Ascending aorta (tissue), 2 donors: ENCODE measurements at places on chromosomes 12 and 14.

- peak; percentile 56 for DNase-seq
Measured at GRCh38 chr14:94677213-94677612, 65.0 kb downstream of the SERPINA3 start.

GRCh38 chr14:64942531-64943111, at the start of gene GPX2:
Gene GPX2 (minus strand): TSS chr14:64942745. CDS start chr14:64942726, 19 bp downstream.
- DNase-seq, result peak; percentile 16

DNA sequence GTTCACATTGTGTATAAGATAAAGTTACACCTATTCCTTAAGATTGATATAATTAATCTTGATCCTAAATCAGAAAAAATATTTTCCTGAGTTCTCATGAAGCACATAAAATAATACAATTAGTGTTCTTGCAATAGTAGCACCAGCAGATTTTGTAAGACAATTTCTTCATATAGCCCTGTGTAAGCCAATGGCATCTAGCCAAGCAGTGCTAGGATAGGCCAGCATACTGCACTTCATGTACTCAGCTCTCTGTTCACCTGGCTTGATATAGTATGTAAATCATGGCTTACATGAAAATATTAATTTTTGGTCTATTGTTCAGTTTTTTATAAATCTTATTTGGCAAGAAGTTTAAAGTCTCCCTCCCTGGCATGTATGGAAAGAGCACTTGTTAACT, 1.9 kb downstream of the KLRF2 start:
- no peak for DNase-seq

DNA sequence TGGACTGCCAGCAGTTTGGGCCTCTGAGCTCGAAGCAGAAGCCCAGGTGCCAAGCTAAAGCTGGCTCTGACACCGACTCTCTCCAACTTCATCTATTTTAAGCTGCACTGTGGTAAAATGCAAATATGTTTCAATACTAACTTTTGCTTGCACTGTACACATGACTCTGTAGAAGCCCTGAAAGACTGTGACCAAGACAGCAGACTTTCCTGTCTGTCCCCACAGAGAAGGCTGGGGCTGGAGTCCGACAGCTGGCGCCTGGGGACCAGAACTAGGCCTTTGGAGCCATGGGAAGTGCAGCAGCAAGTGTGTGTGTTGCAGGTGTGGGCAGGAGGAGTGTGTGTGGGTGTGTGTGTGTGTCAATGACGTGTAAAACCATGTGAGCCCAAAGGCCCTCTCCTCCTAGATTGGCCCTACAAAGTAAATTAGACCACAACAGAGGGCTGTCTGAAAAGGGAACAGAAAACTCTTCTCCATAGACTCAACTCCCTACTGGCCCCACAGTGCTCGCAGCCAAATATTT, 16.4 kb upstream of the RAB35 start:
- no peak for DNase-seq

DNA sequence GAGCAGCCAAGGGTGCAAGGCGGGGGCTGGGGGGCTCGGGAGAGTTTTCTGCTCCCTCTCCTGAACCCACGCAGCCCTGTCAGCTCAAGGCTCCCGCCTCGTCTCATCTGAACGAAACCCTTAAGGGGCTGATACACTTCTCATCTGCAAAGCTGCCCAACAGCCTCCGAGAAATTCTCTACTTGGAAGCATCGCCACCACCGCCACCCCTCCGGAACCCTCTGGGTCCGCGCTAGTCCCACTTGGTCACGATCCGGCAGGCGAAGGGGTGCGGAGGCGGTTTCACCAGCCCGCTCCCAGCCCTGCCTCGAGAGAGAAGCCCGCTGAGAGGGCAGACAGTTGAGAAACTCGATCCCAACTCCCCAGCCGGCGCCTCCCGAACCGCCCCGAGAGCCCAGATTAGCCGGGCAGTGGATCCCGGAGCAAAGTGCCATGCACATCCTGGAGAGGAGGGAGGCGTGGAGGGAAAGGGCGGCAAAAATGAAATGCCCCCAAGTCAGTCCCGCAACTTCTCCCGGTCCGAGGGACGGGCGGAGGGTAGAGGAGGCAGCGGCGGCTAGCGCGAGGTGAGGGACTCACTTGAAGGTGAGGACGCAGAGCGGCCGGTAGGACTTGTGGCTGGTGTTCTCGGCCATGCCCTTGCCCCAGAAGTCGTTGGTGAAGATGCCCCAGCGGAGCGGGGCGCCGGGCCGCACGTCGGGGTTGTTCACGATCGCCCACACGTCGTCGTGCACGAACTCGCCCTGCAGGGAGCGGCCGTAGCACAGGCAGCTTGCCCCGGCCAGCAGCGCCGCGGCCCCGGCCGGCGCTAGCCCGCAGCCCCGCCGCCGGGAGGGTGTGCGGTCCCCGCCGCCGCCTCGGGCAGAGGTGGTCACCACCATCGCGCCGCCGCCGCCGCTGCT, 620 bp downstream of the TMTC1 start:
- no peak for DNase-seq

DNA sequence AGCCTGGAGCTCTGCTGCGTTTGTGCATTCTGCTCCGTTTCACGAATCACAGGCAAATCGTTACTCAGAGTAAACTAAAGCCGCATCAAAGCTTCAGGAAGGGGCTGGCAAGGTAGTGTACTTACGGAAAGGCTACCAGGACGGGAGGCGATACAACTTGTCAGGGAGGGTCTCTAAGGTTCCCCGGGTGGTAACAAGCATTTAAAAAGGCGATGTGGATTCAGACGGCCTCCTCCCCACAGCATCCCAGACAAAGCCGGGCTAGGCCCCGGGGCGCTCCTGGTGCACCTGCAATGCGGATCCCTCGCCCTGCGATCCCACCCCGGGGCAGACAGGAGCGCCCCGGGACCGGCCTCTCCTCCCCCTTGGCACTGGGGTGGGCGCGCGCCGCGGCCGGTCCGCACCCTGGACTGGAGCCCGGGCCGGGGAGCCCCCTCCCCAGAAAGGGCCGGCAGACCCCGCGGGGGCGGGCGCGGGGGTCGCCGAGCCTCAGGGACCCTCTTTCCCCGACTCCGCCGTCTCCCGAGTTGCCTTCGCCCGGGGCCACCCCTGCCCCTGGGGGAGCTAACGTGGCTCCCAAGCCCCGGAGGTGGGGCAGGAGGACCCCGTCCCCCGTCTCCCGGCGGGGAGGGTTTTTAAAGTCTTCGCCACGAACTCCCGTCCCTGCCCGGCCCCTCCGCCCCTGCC, 718 bp downstream of the CCDC92 start:
- DNase-seq, result no peak

DNA sequence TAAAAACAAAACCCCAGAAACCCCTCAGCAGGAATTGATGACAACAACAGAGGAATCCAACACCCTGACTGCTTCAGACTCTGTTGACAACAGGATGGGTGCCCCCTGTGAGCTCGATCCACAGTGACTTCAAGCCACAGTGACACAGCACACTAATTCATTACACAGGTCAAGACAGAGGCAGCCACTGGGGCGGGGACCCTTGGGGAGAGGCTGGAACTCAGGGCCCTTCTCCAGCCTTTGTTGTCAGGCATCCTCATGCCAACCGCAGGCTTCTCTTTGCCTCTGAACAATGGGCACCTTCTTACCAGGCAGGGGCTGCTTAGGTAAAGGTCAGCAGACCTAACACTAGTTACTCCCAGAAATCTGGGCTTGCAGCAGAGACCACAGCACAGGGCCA, 37.6 kb downstream of the ACADS start:
- no peak for DNase-seq

GRCh38 chr12:99271071-99271470, 376.5 kb upstream of the GARIN6 start:
- no peak for DNase-seq

DNA sequence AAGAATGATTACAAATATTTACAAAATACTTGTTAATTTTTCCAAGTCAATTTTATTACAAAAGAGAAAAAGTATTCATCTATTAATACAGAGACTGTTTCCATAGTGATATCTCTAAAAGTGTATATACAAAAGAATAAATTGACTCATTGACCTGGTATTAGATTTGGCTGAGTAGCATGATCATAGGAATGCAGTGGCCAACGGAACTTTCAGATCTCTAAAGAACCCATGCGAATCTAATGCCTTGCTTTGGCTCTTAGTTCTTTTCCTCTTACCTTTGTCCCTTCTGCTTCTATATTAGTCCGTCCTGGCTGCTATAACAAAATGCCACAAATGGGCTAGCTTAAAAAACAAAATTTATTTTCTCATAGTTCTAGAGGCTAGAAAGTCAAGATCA, 717.8 kb downstream of the TMTC2 start:
- DNase-seq, result no peak

DNA sequence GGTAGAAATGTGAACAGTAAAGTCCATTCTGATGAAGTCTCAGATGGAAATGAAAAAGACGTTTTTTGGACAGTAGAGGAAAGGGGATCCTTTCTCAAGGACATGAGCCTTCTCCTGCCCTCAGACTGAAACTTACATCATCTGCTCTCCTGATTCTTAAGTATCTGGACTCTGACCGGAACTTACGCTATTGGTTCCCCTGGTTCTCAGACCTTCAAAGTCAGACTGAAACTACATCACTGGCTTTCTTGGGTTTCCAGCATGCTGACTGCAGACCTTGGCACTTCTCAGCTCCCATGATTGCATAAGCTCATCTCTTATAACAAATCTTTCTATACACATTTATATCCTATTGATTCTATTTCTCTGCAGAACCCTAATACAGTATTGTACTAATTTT, 291.0 kb downstream of the SNAPC1 start:
- no peak for DNase-seq

DNA sequence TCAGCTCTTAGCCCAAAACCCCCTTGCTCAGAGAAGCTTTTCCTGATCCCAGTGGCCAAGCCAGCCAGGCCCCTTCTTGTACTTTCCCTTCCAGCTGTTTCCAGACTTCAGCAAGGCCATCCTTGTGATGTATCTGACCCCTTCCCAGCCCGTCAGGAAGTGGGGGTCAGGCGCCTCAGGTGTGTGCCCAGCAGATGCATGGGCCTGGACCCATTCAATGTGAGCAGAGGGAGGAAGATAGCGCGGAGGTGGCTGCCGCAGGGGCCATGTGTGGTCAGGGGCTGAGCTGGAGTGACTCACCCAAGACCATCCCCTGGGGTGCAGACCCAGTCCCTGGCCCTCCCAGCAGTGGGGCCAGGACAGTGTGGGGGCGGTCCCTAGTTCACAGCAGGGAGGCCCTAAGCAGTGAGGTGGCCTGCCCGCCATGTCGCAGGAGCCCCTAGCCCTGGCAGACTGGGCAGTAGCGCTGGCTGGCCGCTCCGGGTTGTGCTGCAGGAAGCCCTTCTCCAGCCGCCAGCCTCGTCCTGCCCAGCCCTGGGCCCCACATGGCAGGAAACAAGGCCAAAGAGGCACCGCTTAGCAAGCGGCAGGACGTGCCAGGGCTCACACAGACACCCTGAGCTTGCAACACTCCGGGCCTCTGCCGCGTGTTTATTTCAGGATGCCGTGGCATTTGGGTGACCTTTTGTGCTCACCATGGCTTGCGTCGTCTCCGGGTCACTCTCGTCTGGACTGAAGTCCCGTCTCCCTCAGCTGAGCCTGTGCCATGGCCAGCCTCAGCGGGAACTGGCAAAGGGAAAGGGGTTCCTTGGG, 12.0 kb downstream of the ADSS1 start:
- peak; percentile 97 for DNase-seq

- DNase-seq, result no peak
Measured at GRCh38 chr14:85016496-85016895, 513.4 kb upstream of the FLRT2 start.

DNA sequence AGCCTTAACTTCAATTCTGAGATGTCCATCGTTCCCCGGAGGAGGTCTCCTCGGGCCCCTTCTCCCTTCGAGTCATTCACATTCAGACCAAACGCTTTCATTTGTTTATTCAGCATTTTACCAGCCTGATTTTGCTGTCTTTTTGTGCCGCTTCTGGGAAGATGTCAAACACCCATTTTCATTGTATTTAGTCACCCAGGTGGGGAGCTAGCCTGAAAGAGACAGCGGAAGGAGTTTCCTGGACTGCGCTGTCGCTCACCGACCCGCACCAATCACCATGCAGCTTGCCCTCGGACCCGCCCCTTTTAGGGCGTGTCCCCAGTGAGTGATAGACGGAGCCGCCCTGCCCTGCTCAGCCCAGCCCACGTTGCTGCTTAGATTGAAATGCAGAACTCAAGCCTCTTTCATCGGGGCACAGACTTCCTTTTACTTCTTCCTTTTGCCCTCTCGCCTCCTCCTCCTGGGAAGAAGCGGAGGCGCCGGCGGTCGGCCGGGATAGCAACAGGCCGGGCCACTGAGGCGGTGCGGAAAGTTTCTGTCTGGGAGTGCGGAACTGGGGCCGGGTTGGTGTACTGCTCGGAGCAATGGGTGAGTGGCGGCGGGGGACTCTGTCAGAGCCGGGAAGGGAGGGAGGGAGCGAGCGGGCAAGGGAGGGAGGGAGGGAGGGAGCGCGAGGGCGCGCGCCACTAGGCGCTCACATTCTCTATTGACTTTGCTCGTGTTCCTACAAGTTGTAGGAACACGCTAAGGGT, at the start of gene PAX9:
TSS of gene PAX9 (plus strand) at position 355 of the 752 bp plus-strand sequence. CDS start at position 585, 230 bp downstream.
- no peak for DNase-seq

DNA sequence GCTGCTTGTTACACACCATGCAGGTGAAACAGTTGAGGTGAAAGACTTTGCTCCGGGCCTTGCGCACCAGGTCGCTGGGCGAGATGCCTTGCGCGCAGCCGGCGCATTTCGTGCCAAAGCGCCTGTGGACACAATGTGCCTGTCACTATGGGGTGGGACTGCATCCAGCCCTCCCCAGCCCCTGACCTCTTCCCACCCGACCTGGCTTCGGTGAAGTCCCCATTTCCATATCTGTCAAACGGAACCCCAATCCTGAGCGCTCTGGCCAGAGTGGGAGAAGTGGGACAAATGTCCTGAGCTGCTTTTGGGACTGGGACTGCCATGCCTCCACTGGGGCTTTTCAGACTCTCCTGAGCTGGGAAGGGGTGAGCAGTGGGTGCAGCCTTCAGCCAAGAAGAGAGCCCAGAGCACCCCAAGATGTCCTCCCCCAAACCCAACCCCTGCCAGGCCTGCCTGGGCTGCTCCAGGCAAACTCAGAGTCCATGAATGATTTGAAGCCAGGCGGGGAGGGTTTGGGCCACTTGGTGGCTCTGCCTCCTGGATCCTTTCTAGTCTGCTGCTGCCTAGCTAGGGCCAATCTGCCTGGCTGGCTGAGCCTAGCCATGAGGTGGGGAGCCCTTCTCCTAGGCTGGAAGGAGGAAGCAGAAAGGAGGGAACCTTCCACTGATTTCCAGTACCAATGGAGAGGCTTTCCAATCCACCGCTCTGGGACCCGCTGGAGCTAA, 2.3 kb downstream of the LHX5 start:
- no peak for DNase-seq

DNA sequence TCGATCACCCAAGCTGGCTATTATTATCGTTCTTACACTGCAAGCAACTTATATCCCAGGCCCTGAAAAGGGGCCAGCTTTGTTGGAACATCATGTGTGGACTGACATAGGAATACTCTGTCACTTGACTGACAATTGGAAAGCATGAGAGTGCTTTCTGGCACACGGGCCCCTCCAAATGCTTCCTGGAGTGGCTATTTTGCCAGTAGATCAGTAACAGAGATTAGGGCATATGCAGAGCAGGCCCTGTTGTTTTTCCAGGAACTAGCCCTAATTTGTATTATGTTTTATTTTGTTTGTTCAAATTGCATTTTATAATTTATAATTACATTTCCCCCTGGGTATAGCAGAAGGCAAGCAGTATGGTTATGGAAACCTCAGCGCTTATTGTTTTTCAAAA, 170.1 kb upstream of the FRMD6 start:
- DNase-seq, result no peak

GRCh38 chr14:102947321-102948103, 25.0 kb downstream of the AMN start:
- DNase-seq, result no peak

GRCh38 chr12:89038831-89039512, 313.3 kb downstream of the DUSP6 start:
- DNase-seq, result no peak
